ENCODE measurements at places on chromosomes 2 and 18.

DNA sequence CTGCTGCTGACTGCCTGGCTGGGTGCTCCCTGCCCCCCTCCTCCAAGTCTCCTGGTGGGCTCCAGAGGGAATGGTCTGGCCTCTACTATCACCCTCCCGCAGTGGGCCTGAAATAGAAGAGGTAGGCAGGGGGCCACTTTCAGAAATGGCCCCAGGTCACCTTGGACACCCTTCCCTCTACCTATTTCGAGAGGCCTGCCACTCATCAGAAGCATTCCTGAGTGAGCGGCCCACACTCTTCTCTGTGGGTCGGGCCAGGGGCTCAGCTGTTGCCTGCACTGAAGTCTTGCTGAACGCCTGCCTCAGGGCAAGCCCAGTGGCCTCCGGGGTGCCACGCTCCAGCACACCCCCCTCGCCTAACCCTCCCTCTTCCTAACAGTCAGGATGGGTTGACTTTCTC is 124.9 kb downstream of the TNS1 start:
- DNase-seq = no peak

DNA sequence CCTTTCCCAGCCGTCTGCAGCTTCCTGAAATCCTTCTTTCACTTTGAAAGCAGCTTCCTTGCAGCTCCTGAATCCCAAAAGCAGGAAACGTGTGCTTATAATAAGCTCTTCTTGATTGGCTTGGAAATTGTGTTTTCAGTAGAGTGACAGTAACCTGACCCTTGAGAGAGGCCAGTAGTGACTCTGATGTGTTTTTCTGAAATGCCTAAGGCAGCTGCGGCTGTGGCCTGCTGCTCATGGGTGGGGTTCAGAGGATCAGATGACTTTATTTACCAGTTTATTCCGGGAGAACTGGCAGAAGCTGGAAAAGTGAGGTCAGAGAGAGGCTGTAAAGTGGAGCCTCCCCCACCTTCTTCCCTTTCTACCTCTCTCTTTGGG is 31.9 kb upstream of the RPIA start:
- DNase-seq = peak; percentile 42

GRCh38 chr18:43279015-43279744 is 1.9 kb upstream of the SYT4 start:
- DNase-seq = no peak

DNA sequence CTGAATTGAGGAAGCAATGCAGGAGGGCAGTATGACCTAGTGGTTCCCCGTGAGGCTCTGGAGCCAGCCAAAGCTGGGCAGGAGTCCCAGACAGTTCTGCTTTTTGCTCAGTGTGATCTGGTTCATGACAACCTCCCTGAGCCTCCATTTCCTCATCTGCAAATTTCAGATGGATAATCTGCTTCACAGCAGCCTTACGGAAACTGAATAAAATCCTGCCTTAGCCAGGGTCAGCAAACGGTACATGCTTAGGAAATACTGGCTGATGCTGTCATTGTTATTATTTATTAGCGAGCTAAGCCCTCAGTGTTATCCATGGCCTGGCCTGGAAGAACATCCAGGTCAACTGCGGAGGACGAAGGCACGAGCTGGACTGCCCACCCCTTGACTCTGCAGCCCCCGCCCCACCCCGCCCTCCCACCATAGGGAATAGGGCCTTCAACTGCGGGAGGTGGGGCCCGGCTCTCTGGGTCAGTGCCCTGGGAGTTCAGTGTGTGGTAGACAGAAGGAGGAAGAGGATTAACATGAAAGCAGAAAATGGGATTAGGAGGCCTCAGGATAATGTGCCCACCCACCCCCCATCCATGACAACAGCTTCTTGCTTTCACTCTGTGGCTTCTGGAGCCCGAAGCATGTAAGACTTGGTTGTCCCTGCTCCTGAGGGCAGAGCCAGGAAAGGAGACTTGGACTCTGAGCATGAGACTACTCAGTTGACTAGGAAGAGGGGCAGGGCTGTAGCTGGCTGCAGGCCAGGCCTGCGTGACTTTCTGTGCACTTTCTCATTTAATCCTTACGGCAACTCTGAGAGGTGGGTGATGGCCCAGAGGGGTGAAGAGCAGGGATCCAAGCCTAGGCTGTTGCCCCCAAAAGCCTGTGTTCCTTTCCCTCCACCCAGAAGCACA is 13.1 kb downstream of the PKDCC start:
- no peak for DNase-seq

- peak; percentile 50 for DNase-seq
Measured at GRCh38 chr2:11056614-11057013, 98.7 kb upstream of the SLC66A3 start.

DNA sequence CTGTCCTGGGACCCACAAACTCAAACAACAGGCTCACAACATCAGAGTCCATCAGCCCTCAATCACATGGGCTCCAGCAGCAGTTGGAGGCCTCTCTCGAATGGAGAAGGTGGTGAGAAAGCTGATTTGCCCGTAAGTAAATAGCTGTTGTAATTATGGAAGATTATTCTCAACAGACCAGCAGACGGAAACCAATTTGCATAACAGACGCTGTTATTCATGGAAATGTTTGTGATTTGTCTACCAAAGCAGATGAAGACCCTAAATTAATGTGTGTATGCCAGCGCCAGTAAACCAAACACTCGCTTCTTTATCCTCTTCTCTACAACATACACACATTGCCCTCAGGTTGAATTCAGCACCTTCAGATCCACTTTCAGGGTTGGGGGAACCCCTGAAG is 23.4 kb upstream of the GALNT14 start:
- no peak for DNase-seq

DNA sequence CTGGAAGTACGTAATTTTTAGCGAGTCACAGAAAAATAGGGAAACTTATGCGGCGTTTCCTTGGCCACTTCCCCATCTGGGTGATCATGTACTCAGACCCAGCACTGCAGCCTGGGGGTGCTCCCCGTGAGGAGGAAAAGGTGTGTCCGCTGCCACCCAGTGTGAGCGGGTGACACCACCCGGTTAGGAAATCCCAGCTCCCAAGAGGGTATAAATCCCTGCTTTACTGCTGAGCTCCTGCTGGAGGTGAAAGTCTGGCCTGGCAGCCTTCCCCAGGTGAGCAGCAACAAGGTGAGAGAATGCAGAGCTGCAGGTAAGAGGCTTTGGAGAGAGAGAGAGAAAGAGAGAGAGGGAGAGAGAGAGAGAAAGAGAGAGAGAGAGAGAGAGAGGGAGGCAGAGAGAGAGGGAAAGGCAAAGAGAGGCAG is at the start of gene IL1R2:
Gene IL1R2 (plus strand): TSS at position 240 of the 425 bp plus-strand sequence. CDS start 16,616 bp downstream, outside the sequence.
- peak; percentile 59 for DNase-seq

DNA sequence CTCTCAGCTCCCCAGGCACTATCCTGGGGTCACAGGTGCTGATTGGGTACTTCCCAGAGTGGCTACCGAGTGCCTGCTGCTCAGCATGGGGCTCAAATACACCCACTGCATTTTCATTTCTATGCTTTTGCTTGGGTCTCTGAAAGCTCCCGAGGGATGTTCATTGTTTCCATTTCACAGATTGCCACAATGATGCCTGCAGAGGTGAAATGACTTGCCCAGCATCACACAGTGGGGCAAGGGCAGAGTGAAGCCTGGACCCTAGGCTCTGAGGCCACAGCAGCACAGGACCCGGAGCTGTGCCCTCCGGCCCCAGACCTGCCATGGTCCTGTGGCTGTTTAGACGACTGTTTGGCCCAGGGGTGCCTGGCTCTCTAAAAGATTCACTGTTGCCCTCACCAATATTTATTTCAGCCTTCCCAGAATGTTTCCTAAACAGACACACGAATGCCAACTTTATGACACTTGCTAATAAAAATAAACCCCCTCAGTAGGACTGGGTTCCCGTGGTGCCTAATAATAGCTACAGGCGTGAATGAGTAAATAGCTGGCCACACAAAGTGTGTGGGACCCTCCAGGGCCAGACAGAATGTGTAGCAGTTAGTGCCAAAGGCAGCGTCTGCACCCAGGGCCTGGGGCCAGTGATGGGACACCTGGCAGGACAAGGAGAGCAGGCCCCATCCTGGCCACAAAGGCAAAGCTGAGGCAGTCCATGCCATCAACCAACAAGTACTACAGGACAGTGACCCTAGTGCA is 11.5 kb upstream of the ST8SIA5 start:
- no peak for DNase-seq

GRCh38 chr2:6916736-6917070 is 509 bp upstream of the RNF144A start:
- no peak for DNase-seq

DNA sequence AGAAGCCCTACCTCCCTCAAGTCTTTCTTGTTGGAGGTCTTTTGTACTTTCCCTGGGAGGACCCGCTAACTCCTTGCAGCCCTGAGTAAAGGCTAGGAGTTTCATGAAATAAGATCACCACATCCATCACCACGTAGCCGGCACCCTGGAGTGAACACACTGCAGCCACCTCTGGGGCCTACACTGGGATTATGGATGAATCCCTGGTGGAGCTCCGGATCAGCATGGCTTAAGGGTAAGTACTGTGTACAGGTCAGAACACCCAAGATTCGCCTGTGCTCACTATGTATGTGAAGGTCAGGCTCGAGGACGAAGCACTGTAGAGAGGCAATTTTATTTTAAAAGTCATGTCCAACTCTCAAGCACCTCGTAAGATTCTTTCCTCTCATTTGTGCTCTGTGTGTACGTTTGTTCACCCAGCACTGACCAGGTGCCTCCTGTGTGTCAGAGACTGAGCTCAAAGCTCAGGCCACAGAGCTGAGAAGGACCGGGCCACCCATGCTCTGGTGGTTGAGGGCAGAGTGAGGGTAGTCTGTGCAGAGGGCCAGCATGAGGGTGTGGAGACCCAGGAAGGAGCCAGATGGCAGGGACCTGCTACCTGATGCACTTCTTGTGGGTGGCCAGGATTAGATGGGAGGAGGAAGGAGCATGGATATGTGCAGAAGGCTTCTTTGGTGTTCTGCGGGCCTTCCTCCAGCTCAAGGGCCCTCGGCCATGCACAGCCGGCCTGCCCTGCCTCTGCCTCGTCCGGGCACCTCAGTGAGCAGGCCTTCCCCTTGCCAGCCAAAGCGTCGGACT is 66.7 kb upstream of the TFCP2L1 start:
- DNase-seq = no peak

GRCh38 chr18:21052385-21052784 is 59.2 kb downstream of the ROCK1 start:
- DNase-seq = no peak

DNA sequence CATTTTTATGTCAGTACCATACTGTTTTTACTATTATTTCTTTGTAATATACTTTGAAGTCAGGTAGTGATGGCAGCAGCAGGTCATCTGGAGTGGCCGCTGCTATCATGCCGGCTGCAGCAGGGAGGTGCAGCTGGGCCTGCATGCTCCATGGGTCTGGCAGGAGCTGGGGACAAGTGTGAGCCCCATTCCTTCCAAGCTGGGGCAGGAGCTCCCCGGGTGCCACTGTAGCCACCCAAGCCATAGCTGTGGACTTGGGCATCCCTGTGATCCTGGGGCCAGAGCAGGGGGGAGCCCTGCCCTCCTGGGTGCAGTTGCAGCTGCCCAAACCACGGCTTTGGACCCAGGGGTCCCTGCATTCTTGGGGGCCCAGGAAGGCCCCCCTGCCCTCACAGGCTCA is 59.2 kb downstream of the CSRNP3 start:
- DNase-seq = no peak

GRCh38 chr2:64398516-64399129 is 55.3 kb upstream of the LGALSL start:
- DNase-seq = no peak

DNA sequence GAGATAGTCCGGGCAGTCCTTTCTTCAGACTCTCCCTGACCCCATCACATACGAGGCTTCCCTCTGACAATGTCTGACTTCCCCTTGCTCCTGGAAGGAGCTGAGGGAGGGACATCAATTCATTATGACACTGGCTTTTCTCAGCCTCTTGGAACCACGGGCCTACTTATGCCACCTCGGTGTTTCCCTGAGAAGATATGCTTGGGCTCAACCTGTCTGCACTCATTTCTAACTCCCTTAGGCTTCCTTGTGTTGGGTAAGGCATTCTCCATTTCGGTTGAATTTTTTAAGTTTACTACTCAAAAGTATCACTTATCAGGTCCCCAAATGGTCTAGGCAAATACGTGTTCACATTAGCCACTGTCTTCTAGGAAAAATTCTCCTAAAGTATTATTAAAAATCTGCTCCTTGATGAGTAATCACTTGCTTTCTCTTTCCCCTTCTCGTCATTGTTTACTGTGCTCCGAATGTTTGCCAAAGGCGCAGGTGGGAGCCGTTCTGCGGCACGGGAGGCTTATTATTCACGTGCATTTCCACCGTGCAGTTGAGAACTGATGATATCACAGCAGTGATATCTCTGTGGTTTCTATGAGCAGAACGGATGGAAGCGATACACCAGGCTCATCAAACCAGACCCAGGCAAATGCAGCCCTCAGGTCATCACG is 33.1 kb downstream of the ARL4C start:
- DNase-seq = peak; percentile 81

- no peak for DNase-seq
Measured at GRCh38 chr2:110675679-110676078, 2.2 kb downstream of the BUB1 start.

- no peak for DNase-seq
Measured at GRCh38 chr2:56681659-56682396, 498.0 kb downstream of the CCDC85A start.

DNA sequence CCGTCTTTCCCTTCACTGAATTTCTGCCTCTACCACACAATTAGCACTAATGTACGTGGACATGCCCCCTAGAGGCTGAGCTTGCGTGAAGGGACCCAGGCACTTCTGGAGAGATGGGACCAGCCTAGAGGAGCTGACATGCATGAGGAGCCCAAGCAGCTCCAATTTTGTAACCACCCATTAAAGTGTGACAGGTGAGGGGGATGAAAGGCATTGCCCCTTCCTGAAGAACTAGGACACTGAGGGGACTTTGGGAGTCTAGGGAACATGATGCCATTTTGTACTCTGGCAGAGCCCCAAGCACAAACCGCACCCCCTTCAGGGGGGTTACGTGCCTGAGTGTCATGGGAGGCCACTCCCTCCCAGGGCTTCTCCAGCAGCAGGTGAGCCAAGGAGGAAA is 63.6 kb downstream of the HNRNPLL start:
- DNase-seq = no peak

GRCh38 chr2:239388236-239389151 is 12.3 kb downstream of the HDAC4 start:
- no peak for DNase-seq

DNA sequence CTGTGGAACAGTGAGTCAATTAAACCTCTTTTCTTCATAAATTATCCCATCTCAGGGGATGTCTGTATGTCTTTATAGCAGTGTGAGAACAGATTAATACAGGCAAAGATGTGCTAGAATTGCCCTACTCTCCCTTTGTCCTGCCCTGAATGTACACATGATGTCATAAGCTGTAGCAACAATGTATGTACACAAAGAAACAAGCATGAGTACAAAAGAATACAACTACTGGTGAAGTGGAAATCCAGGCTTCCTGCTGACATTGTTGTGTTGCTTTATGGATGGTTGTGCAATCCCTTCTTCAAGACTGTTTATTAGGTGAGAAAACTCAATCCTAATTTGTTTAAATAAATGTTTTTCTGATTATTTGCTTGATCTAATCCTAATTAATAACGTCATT is 446.6 kb downstream of the DSC3 start:
- DNase-seq = no peak

Data from LoVo (cell line).